ENCODE measurements at places on chromosomes 1 and 21. TPM values are rescaled to one million over a fixed set of nuclear protein-coding genes. Genes with fewer than 3 reads are reported as not detected.

The TMEM269 gene
- total RNA-seq = 0.16 TPM

The TMEM50A gene
- 117 TPM for total RNA-seq

The OR2M3 gene
- not detected for total RNA-seq

The PRUNE1 gene
- 16.8 TPM for total RNA-seq

The SLC25A34 gene
- total RNA-seq = 0.94 TPM

The FAM229A gene
- total RNA-seq = 4.4 TPM
